ENCODE measurements at places on chromosomes 2 and 18.
A peak's percentile ranks its signal among the peaks of the same experiment; 100 is the strongest.

DNA sequence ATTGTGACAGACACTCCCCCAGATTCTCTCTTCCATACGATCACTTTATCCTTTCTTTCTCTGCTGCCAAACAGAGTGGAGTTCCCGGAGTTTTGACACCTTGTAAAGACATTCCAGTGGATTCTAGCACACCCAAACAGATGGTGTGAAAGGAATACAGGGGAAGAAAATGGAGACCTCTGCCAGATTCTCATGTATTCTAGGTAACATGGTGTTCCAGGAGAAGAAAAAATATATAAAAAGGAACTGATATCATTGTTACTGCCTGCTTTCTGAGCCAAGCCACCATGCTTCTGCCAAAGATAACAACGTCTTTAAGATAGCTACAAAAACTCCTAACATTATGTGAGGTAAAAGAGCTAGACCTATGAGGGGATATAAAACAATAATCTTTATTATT is 136.5 kb downstream of the TXNL1 start:
- no peak for DNase-seq

DNA sequence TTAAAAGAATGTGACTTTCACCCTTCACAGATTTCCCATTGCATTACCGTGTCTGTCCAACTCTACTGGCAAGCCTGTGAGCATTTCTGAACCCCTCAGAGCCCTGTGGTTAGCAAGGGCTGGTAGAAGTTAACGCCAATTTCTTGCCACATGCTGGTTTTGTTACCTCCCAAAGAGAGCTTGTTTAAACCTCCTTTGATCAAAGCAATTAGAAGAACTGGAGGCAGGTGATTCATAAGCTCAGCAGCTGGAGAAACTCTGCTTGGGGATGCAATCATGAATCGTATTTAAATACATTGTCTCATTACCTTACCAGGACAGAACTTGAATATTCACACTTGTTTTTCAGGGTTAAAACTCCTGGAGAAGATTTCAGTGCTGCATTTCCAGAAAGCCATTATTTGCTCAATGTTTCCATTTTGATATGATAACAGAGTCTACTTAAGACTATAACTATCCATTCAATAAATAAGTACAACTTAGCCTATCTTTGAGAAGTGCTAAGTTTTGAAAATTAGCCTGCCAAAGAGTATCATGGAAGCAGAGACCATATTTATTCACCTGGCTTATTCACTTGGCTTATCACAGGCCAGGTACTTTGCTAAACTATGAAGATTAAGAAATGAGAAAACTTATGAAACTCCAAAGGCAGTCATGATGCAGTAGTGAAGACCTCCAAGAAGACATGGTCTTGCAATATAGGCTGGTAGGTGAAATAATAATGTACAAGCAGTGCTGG is 292.8 kb downstream of the INSIG2 start:
- DNase-seq: no peak

DNA sequence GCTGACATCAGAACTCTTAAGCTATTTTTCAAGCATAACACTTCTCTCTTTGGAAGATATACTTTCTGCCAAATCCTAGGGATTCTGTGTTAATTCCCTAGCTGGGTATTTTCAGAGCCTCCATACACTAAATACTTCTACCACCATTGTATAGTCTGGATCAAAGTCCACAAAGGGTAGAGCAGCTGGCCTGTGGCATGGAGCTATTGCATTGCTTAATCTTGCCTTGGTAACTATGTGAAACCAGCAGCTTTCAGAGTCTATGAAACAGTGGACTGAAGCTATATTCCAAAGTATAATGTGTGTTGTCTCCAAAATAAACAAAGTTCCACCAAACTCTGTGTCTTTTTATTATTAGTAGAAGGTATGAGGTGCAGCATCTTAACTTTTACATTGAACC is 296.9 kb upstream of the CDH19 start:
- no peak for DNase-seq

DNA sequence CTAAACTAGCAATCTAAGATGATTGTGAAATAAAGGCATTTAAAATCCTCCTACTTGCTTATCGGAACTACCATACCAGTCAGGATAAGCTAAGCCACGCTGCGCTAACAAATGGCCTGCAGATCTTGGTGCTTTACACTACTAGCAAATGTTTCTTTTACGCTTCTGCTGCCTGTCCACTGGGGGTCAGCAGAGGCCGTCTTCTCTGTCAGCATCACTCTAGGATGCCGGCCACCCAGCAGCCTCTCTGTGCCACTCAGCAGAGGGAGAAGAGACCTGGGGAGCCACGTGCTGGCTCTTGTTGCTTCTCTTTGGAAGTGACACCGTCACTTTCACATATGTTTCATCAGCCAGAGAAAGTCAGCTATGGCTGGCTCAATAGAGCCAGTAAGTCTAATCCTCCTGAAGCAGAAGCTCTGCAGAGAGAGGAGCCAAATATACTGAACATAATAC is 36.6 kb downstream of the COPS8 start:
- peak; percentile 88 for DNase-seq

DNA sequence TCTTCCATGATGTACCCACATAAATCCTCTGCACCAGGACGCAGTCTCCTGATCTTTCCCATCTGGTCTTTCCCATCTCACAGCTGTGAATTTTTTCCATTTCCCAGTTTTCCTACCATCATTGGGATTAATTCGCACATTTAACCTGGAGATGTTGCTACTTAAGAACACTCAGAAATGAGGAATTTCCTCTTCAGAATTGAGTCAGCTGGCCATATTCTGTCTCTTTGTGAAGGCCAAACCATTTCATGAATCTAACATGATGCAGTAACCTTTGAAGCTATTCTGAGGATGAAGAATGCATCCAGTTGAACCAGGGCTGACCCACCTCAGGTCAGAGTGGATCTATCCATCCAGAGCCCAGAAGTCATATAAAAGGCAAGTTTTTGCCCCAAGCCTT is 326.8 kb downstream of the SETBP1 start:
- no peak for DNase-seq

GRCh38 chr2:72089028-72089427 is 58.6 kb downstream of the CYP26B1 start:
- no peak for DNase-seq

- DNase-seq: no peak
These were observed 511.4 kb downstream of the BCL11A start for GRCh38 chr2:60042023-60042422.

DNA sequence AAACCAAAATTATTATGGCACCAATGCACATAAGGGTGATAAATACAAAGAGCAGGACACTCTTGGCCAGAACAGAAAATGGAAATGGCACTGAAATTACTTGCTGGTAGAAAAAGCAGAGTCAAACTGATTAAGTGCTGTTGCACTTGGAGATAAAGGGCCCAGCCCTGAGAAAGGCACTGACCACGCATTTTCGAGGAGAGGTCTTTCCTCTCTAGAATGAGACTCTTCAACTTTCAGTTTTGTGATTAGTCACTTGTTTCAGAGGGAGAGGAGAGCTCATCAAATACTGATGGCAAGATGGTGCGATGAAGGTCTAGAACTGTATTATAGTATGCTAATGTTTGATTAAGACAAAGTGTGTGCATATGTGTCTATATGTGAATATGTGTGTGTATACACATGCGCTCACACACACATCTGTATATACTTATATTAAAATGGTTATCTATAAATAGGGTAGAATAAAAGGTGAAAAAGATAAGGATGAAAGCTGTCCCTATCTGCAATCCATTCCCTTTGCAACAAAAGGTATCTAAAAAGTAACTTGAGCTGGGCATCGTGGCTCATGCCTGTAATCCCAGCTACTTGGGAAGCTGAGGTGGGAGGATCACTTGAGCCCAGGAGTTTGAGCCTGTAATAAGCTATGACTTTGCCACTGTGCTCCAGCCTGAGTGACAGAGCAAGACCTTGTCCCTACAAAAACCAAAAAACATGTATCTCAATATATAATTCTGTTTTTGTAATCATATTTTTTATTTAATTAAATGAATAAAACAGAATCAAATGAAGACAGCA is 48.8 kb upstream of the ZDBF2 start:
- DNase-seq: no peak

DNA sequence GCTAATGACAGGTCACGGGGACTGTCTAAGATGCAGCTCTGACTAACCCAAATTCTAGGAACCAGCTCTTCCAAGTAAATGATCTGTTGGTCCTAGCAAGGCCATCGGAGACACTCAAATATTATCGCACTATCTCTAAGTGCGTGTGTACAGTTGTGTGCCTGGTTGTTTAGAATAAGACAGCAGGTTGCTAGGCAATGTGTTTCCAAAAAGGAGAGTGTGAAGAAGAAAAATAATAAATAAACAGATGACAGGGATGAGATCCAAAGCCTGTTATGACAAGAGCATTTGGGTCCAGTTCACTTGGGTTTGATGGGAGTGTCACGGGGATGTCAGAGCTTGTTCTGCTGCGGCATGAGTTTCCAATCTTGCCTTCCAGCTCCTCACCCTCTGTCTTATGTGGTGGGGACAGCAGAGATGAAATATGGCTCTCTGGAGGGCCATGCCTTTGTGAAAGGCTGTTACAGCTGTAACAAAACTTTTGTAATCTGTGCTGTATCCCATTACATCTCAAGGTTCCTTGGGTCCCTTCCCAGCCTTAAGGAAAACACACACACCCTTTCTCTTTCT is 127.5 kb upstream of the TNP1 start:
- DNase-seq: no peak

DNA sequence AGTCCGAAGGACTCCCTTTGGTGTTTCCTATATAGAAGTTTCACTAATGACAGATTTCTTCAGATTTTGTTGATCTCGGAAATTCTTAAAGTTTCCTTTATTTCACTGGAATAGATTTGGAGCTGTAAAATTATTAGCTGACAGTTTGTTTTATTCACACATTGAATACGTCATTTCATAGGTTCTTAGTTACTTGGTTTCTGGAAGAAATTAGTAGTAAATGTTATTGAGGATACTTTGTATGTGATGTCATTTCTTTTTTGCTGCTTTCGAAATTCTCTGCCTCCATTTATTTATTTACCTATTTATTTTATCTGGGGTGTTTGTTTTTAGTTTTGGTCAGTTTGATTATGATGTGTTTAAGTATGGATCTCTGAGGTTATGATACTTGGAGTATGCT is 1205.9 kb upstream of the GYPC start:
- no peak for DNase-seq

GRCh38 chr2:181106789-181107627 is 126.6 kb downstream of the UBE2E3 start:
- peak; percentile 92 for DNase-seq

DNA sequence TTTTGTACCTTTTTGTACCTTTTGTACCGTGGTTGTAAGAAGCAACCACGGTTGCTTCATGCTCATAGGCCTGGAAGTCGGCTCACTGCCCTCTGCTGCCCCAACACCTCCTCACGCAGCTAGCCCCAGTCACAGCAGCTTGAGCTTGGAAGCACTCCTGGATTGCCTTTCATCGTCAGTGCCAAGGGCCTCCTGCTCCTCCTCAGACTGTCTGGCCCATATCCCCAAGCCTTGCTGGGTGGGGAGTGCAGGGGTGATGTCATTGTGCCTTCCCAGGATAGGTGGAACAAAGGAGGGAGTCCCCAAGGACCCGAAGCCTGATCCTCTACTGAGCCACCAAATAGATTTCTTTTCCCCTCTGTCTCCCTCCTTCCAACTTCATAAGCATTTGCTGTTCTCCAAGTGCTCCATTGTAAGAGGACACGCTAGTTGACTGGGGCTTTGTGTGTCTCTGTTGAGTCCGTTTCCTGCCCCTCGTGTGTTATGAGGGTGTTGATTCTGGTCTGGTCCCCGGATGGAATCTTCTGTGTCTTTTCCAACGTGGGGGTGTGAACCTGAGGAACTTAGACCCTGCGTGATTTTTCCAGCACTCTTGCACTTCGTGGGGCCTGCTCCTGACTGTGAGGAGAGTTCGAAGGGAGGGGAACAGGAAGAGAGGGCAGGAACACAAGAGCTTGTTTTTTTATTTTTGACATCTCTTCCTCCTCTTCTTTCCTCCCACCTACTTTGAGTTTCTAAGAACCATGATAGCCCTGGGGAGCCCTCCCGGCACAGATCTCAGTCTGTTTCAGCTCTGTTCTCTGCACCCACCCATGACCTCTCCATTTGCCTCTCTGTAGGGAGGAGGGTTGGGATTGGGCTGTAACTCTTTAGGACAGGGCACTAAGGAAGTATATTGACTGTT is 127.2 kb upstream of the EML6 start:
- DNase-seq: no peak

GRCh38 chr2:8281950-8282857 is 399.7 kb upstream of the ID2 start:
- DNase-seq: no peak

DNA sequence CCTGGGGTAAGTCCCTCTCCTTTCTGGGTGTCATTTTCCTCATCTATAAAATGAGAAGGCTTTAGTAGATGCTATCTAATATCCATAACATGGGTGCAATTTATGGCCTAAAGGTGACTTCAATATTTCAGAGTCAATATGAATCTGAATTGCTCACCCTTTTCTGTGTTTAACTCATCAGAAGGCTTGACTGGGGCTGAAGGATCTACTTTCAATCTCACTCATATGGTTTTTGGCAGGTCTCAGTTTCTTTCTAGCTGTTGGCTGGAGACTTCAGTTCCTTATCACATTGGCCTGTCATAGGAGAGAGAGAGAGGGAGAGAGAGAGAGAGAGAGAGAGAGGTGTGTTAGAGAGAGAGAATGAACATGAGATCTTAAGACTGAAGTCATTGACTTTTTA is 343.7 kb upstream of the MEX3C start:
- DNase-seq: no peak

- no peak for DNase-seq
These were observed 188.1 kb downstream of the FMNL2 start for GRCh38 chr2:152523091-152523490.

Data from mesenchymal stem cell (in vitro differentiated cells and primary cell).